Stimulated activated CD4-positive, alpha-beta T cell treated with anti-CD3 and anti-CD28 coated beads, Interleukin-1b, Interleukin-23, amount 100 ng/mL, for 1 hour (primary cell): ENCODE measurements at places on chromosomes 7 and 10.

DNA sequence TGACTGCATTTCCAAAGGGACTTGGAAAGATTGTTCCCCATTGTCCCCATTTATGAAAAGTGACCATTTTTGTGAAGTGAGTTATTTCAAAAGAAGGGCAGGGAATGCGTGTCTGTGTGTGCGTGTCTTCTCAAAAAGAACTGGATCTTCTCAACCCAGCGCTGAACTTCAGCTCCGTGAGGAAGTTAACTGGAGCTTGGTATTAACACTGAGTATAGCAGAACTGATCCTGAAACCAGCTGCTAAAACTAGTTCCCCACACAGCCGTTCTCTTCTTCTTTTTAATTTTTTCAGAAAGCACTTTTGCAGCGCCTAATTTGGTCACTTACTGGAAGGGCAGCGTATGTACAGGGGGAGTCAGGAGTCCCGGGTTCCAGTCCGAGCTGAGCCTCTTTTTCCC lies 45.8 kb upstream of the PLEKHA1 start:
- DNase-seq: no peak

DNA sequence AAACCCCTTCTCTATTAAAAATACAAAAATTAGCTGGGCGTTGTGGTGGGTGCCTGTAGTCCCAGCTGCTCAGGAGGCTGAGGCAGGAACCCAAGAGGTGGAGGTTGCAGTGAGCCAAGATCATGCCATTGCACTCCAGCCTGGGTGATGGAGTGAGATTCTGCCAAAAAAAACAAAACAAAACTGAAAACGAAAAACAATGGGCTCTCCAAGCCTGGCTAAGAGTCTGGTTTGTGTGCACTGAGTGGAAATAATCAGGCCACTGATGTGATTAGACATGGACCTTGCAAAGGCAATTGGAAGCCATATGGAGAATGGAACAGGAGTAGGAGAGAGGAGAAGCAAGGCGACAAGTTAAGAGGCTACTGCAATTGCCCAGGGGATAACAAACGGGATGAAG lies 60.1 kb upstream of the GSDME start:
- DNase-seq: no peak

GRCh38 chr7:1105189-1105588 lies 17.3 kb downstream of the GPER1 start:
- DNase-seq: no peak

DNA sequence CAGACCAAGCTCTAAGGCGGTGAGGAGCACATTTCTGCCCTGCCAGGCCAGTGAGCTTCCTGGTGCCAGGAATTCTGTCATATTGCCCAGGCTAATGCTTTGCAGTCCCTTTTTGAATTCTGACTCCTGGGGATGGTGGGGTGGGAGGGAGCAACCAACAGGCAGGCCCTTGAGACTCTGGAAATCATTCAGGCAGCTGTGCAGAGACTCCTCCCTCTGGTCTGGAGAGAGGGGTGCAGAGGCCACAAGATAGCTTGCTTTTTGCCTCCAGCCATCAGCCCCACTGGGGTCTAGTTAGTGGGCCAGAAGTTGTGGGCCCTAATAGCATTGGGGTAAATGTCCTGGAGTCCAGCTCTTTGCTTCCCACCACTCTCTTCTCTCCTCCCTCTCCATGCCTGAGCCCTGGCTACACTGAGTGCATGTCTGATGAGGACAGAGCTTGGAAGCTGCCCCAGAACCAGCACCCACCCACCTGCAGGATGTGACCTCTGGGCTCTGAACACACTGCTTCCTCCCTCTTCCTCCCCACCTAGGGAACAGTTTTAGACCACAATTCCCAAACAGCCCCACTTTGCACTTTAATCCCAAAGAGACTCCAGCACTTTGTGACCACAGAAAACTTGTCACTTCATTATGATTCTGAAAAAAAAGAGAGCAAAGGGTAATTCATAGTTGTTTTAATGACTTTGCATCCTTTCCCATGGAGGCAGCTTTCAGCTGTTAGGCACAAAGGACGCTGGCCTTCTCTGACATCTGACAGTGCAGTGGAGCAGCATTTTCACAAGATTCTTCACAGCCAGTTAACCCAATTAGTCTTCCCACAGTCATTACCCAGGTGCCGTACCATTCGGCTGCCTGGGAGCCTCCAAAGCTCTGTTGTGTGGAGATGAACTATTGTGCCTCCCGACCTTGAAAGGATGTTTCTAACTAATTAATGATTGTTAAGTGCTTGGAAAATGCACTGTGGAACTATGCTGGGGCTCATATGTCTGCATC lies 262.5 kb downstream of the TRIL start:
- no peak for DNase-seq

GRCh38 chr10:117638200-117638599 lies 95.7 kb downstream of the EMX2 start:
- DNase-seq: no peak

GRCh38 chr10:115141254-115141653 lies 48.1 kb downstream of the ATRNL1 start:
- DNase-seq: no peak

DNA sequence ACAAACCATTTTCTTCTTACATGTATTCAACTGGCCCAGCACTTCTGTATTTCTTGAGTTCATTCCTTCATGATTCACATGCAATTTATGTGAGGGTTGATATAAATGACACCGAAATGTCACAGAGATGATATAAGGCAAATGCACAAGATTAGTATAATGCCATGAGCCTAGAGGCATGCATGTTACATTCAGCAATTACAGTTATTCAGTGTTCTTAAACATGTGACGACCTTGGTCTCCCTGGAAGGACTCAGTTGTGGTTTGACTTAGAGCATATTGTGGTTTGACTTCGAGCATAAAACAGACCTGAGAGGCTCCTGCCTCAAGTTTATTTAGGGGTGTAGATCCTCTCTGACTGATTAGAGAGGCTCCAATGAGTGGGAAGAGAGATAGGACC lies 752.1 kb upstream of the POM121L12 start:
- DNase-seq: no peak

DNA sequence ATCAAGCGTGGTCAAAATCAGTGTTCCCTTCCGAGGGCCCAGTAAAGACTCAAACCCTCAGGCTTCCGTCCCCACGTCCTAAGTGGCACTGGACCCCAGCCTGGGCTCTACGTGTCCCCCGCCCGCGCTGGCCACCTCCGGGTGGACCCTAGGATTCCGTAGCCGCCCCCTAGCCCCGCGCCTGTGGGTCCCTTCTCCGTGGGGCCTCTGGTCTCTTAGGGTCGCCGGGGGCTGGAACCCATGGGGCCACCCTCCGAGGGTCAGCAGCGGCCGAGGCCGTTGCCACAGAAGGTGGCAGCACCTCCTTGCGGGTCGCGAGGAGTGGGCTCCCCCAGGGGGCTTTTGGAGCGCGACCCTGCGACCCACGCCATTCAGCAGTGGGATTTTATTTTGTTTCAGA lies 170.5 kb upstream of the EEPD1 start:
- DNase-seq: no peak

- no peak for DNase-seq
These were observed 16.4 kb downstream of the NOD1 start for GRCh38 chr7:30462179-30462578.

DNA sequence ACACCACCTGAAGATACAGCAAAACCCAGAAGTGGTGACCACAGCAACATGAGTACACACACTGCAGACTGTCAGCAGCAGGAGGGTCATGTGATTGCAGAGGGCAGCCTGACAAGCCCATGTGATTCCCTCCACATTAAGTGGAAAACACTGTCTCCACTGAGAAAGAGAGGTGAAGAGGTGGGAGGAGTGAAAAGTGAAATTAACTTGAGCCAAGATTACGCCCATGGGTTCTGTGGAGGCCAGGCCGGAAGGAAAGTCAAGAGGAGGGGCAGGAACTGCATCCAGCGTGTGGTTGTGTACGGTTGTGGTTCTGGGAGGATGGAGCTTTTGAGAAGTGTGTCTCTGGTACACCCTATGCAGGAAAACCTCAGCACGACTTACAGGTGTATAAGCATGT lies 138.5 kb downstream of the PLXNA4 start:
- no peak for DNase-seq

DNA sequence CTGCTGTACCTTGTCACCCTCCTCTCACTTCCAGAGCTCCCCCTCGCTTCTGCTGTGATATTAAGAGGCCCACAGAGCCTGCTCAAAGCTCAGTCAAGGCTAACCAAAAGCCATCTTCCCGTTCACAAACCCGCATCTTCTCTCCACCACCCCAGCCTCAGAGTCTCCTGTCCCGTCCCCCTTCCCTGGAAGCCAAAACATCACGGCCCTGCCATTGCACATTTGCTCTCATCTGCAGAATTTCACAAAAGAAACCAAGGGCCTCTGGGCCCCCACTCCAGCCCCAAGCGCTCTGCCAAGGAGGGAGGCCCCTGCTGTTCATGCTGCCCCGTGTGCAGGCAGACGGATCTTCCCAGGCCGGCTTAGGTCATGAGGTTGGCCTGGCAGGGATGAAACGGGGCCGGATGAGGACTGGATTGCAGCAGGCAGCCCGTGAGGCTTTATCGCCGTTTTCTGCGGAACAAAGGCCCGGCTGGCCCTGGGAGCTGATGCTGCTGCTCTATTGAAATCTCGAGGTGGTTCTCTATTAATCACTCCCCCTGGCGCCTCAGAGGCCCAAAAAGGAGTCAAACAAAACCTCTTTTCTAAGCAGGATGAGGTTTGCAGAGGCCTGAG lies 31.6 kb upstream of the FOXK1 start:
- no peak for DNase-seq

DNA sequence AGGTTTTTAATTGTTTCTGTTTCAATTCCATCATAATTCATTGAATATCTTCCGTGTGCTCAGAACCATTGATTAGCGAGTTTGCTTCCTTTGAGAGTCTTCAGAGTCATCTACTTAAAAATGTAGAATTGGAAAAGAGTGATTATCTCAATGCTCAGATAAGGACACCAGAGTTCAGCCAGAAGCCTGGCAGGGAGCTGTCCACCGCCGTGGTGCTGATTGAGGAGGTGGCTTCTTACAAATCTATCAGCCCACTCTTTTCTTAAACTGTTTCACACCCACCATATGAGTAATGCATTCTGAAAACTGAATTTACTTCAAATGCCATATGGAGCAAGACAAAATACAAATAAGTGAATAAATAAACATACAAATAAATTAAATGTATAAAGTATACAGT lies 79.3 kb downstream of the INSYN2A start:
- no peak for DNase-seq

- DNase-seq: no peak
These were observed 12.2 kb downstream of the CCDC6 start for GRCh38 chr10:59894114-59894513.

DNA sequence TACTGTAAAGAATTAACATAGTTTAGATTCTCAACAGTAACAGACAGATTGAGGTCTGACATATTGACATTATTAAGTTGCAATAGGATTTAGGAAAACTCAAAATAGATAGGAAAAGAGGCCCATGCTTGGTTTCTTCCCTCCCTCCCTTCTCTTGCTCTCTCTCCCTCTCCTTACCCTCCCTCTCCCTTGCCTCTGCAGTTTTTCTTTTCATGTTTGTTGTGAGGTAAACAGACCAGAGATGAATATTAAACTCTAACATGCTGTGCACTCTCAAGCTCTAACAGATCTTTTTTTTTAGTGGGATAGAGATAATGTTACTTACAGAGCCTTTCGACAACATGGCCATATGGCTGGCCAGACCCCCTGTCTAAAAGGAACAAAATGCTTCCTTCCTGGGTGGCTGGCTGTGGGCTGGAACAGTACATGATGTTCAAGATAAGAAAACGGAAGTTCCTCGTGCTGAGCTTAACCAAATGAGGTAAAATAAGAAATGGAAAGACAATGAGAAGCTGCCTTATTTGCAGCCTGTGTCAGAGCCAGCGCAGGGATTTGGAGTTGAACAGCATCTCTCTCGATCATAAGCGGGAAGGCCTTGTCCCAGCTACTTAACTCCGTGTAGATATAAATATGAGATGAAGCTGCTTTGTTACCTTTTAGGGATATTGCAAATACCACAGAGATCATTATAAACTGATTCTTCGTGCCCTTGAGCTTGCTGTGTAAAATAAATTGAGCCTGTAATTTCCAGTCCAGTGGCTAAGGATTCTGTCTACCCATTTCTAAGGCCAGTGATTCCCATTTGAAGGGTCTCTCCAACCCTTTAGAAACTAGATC lies 391.9 kb upstream of the NPVF start:
- DNase-seq: no peak

DNA sequence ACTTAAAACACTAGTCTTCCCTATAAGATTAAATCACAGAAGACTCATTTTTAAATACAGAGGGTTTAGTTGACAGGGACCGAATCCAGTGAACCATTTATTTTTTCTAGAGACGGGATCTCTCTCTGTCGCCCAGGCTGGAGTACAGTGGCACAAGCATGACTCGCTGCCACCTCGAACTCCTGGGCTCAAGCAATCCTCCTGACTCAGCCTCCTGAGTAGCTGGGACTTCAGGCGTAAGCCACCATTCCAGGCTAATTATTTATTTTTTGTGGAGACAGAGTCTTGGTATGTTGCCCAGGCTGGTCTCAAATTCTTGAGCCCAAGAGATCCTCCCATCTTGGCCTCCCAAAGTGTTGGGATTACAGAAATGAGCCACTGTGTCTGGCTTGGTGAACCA lies 20.9 kb upstream of the LYZL1 start:
- no peak for DNase-seq

- no peak for DNase-seq
These were observed 19.6 kb downstream of the ARL4A start for GRCh38 chr7:12706900-12707536.

DNA sequence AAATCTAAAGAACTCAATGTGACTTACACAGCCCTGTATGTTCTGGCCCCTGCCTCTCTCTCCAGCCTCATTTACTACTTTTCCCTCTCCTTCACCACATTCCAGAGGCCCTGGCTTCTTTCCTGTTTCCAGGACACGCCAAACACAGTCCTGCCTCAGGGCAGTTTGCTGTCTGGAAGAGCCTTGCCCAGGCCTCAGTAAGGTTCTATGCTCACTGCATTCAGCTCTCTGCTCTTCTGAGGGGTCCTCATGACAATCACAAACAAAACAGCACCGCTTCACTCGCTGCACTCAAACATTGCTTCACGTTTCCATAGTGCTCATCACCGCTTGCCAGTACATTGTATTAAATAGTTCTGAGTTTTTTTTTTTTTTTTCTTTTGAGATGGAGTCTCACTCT lies 35.1 kb upstream of the GARS1 start:
- no peak for DNase-seq

- DNase-seq: no peak
These were observed 94.7 kb upstream of the FERD3L start for GRCh38 chr7:19239951-19240350.

DNA sequence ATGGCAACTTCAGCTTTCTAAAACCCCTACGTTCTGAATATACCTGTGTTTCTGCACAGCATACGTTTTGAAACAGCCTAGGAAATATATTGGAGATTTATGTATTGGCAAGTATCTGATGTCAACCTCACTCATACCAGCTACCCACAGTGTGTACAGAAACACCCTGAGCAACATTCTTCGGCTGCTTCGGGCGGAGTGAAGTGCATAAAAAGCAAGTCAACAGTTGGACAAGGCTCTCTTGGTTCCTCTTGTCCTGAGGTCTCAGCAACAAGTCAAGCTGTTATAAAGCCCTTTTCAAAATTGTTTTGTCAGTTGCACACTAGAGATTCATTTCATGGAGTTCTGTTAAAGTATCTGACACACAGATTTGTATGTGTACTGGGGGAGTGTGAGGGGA lies 40.0 kb upstream of the PAPSS2 start:
- no peak for DNase-seq

GRCh38 chr10:129396021-129396722 lies 70.9 kb upstream of the MGMT start:
- DNase-seq: no peak
